ENCODE measurements at places on chromosomes 1 and 21.

DNA sequence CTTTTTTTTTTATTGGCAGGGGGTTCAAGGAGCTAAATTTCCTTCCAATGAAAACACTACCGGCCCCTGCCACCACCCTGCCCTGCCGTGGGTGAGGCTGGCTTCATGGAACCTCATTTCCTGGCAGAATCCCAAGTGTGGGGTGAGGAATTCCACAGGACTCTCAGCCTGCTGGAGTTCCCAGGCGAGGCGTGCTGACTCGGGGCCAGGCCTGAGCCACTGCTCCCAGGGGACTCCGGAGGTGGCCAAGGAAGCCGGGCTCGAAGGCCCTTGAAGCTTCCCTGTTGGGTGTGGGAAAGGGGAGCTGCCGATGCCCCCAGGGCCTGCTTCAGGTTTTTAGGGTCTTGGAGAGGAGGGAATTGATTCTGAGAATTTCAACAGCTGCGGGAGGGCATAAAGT lies 95.3 kb upstream of the ACTRT2 start:
- DNase-seq, result no peak

DNA sequence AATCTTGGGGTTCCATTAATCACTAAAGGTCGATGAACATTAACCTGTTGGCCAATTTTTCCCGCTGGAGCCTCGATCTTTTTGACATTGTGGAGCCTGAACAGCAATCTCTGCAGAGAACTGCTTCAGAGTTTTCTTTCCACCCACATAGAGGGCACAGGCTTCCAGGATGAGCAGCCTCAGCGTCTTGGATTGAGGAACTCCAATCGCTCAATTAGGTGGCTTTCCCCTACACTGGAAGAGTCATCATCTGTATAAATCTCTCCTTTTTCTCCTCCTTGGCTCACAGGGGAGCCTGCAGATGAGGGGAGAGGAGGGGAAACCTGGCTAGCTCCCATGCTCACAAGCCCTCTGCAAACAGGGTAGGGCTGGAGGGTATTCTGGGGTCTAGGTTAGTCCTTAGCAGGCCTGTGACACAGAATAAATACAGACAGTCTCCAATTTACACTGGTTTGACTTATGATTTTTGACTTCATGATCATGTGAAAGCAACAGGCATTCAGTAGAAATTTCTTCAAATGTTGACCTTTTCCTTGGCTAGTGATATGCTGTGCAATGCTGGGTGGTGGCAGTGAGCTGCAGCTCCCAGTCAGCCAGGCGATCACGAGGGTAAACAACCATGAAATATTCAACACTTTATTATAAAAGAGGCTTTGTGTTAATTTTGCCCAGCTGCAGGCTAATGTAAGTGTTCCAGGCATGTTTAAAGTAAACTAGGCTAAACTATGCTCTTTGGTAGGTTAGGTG lies 80.8 kb downstream of the PGBD5 start:
- no peak for DNase-seq

DNA sequence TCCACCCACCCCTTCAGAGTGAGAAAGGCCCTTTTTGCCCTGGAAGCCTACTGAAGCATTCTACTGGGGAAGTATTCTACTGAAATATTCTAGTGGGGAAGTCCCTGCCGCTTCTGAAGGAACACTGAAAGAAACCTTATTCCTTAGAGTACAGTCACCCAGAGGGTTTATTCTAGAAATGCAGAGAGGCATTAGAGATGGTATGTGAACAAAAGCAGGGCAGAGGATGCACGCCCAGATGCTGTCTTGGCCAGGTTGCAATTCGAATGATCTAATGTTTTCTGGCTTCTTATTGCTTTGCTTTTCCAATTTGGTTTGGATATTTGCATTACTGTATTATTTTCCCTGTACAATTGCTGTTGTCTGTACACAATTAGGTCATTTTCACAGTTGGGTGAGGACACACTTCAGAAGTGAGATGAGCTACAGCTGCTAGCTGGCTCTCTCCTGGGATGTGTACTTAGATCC lies 37.1 kb downstream of the CCN1 start:
- no peak for DNase-seq

DNA sequence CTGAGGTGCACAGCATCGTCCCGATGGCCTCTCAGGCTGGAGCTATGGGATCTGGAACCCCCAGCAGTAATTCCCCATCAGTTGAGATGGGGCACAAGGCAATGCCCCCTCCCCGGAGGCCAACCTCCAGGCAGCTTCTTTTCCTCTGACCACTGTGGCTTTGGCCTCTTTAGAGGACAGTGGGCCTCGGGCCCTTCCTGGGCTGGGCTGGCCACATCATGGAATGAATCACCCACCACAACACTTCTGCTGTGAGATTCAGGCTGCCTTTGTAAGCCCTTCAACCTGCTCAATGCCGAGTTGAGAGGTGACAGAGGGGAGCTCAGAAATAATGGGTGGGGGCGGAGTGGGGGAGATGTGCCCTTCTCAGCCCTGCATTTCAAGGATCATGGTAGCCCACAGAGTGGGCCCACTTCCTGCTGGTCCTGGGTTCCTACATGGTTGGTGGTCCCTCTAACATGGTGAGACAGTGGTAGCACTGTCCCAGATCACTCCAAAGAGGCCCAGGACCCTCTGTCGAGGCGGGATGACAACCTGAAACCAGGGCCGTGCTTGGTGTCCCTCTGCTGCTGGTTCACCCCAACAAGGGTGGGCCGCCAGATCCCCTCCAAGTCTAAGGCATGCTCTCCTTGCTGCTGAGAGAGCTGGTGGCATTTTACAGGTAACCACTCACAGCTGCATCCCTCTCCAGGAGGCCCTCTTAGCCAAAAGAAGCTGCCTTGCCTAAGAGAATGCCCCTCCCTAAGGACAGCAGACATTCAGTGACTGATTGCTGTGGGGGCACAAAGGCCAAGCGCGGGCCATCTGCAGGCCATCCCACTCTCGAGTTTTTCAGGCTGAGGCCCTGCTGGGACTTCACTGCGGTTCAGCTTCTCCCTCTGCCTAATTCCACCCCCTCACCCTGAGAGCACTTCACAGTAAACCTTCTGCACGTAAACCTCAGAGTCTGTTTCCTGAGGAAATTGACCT lies 29.7 kb upstream of the EVA1B start:
- DNase-seq, result no peak

DNA sequence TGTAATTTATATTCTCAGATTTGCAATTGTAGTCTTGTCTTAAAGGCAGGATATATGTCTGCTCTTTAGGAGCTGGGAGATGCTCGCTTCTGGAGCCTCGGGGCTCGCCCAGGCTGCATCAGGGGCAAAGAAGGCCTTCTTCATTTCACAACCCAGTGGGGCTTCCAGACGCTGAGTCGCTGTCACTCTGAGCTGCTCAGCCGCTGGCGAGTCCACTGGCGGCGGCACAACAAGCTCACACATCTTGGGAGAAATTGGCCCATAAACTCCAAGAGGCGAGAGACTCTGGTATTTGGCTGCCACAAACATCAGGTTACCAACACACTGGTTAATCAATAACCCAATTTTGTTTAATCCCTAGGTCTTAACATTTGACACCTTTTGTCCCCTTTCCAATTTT lies 216.6 kb downstream of the ATG4C start:
- DNase-seq, result no peak

GRCh38 chr1:172398970-172399755 lies 21.3 kb upstream of the C1orf105 start:
- no peak for DNase-seq

GRCh38 chr1:198655459-198656121 lies 16.8 kb downstream of the PTPRC start:
- no peak for DNase-seq
